ENCODE measurements at places on chromosomes 2 and 18. TPM values are rescaled to one million over a fixed set of nuclear protein-coding genes. Genes with fewer than 3 reads are reported as not detected.

Gene EDAR
- not detected for total RNA-seq

Gene MYCN
- total RNA-seq, result 0.88 TPM

Gene KHK
- 5.7 TPM for total RNA-seq

Gene GULP1
- 63.2 TPM for total RNA-seq

- no peak for DNase-seq
These were observed 316.8 kb downstream of the RIT2 start for GRCh38 chr18:42798606-42799170.

- peak; percentile 86 for DNase-seq
These were observed at the start of gene CLIP4 for GRCh38 chr2:29114946-29115609. Gene CLIP4 (plus strand): TSS chr2:29115415. CDS start chr2:29121389, 5,974 bp downstream.

DNA sequence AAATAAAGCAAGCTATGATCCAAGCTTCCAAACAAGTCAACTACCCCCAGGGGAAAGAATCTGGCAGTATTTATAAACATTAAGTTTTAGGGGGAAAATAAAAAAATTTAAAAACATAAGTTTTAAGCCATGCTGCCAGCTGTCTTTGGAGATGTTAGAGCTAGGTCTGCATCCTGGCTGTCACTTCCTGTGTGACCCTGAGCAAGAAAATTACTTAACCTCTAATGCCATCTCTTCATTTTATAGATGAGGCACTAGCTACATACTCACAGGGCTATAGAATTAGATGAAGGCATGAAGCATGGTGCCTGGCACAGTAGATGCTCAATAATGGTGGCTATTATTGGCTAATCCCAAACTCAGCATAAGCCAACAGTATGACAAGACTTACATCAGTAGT, 28.1 kb downstream of the STARD7 start:
- no peak for DNase-seq

- peak; percentile 89 for DNase-seq
These were observed at the start of gene LAMA3 for GRCh38 chr18:23689031-23689615. Gene LAMA3 (plus strand): TSS chr18:23689453. CDS start chr18:23689684, 231 bp downstream.

DNA sequence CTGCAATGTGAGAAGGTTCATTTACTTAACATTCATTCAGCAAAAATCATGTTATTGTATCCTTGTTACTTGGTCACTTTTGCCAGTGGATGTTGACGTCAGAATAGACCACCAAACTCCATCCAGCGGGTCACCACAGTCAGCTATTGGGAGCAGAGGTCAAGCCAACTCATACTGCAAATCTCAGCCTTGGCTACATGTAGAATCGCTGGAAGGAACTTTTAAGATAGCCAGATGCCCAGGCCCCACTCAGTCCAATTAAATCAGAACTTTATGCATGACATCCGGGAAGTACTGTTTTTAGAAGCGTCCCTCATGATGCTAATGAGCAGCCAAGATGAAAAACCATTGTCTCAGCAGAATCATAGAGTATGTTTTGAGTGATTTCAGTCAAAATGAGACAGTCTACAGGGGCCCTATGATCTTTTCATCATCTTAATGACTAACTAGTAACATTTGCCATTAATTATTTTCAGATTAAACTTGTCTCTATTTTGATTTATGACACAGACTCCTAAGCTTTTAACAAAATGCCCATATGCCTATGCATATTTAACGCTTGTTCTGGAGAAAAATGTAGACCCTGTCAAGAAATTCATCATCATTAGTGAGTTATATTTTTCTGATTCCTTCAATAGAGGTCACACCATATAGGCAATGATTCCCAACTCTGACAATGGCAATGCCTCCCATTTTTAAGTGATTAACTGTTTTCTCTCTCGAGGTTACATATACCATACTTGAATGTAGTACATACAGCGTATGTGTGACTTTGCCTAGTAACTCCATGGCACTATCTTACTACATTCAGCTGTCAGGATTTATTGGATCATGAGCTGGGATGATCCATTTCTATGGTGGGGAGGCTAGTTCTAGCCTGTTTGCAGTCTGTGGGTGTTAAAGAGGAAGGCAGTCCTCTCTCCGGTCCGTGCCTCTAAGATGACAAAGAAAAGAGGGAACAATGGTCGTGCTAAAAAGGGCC, 63.7 kb upstream of the CCBE1 start:
- DNase-seq, result no peak
